Cardiac fibroblast (primary cell): ENCODE measurements at places on chromosomes 3 and 15.

DNA sequence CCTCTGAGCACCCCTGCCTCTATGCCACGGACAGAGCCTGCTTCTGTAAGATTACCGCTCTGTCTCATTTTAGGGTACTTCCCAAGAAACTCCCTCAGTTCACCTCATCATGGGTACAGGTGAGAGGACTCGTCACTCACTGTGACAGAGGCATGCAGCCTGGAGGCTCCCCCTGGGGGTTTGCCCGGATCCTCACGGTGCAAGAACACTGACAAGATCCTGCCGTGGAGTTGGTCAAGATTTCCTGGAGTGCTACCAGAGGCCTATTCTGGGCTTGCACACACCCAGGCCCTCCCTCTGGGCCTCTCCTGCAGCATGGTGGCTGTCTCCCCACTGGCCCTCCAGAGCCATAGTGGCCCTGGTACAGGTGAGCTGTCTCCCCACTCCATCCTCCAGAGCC is 103.1 kb upstream of the TNIK start:
- no peak for DNase-seq

- DNase-seq: peak; percentile 95
These were observed 212.4 kb downstream of the OPA1 start for GRCh38 chr3:193805448-193805847.

DNA sequence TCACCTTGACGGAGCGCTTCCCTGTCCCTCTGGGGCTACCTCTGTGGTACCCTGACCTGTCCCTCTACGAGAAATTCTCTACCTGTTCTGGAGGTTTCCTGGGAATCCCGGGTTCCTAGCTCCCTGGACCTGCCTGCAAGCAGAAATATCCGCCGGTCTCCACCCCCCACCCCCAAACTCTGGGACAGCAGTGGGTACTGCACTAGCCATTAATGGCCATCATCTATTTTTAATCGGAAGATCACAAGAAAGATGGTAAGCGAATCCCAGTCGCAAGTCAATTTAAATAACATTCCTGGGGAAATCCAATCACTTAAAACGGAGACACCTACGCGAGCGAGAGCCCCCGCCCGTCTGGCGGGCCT is 429 bp upstream of the C3orf80 start:
- DNase-seq: no peak

DNA sequence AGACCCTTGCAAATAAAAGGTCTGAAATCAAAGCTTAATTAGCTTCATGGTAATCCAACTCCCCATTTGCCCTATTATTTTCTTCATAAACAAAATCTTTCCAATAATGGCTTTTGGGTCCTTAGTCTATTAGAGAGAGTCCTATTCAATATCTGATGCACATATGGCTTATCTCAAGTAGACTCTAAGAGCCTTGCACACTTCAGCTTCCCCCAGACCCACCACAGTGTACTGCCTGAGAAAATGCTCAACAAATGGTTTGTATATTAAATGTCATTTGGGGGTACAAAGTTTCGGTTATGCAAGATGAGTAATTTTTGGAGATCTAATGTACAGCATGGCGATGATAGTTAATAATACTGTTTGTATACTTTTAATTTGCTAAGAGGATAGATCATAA is 28.9 kb downstream of the FSTL1 start:
- no peak for DNase-seq

DNA sequence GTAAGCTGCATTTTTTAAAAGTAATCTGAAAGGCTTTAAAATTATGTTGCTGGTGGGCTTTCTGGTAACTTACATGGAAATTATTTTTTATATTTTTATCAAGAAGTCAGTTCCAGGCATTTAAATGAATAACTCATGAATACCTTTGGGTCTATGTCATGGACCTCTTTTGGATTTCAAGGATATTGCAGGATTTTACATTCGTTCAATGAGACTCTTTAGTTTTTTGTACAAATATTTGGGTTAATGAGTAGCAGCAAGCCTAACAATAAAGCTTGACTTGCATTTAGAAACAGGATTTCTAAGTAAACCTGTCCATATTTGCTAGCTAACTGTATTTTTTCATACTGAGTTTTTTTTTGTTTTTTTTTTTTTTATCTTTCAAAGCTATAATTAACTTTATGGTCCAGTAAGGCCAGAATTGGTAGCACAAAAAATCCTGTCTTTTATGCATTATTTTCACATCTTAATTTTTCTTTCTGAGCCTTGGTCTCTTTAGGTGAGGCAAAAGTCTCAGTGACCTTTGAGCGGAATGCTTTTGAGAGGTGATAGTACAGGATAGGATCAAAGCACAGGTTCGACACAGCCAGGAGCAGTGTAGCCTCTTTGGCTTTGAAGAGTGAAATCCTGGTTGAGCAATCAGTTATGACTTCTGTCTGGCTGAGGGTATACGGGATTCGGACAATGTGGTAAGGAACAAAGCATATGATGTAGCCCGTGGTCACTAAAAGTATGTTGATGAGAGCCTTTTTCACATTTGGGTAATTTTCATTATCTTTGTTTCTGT is 4.8 kb downstream of the GPR171 start:
- DNase-seq: peak; percentile 46

DNA sequence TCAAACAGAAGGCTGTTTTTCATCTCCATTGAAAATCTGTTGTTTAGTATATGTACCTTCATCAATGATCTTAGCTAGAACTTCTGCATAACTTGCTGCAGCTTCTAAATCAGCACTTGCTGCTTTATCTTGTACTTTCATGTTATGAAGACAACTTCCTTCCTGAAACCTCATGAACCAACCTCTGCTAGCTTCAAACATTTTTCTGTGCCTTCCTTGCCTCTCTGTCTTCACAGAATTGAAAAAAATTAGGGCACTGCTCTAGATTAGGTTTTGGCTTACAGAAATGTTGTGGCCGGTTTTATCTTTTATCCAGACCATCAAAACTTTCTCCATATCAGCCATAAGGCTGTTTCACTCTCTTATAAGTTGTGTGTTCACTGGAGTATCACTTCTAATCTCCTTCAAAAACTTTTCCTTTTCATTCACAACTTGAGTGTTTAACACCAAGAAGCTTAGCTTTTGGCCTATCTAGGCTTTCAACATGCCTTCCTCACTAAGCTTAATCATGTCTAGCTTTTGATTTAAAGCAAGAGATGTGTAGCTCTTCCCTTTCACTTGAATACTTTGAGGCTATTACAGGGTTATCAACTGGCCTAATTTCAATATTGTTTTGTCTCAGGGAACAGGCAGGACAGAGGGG is 78.6 kb downstream of the IGSF11 start:
- no peak for DNase-seq

- DNase-seq: no peak
These were observed 47.2 kb upstream of the GALNT15 start for GRCh38 chr3:16127249-16127648.

DNA sequence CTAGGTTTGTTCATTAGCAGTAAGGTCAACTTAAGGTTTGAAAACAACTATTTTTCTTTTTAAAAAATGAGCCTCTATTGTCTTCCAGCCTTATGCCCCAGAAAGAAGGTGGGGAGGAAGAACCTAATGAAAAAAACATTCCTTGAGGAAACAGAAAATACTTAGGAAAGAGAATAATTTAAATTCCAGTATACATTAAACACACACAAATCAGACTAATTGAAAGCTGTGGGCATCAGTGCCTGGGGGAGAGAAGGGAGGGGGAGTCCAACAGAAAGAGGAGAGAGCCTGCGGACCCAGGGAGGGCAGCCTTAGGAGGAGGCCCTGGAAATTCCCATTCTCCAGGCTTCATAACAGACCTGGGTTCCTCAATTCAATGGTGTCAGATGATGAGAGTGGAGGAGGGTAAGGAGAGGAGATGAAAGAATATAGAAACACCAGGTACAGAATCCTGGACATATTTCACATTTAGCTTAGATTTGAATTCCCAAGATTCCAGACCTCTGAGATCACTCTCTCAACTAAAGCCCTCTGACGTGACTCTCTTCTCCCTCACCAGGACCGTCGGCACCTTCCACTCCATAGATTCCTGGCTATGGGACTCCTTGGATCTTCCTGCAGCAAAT is 320.5 kb upstream of the UMPS start:
- DNase-seq: no peak

GRCh38 chr15:25701721-25702465 is 161.2 kb downstream of the ATP10A start:
- no peak for DNase-seq

DNA sequence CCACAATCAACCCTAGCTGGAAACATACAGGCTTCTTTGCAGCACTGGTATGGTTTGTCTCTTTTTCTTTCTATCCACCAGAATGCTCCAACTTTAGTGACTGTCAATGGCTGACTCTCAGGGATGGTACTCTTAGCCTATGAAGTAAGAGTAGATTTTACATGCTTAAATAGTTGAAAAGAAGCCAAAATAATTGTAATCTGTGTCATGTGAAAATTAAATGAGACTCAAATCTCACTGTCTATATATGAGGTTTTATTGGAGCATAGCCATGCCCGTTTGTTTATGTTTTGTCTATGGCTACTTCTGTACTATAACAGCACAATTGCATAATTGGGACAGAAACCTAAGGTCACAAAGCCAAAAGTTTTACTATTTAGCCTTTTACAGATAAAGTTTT is 29.1 kb upstream of the PDZRN3 start:
- DNase-seq: peak; percentile 23

DNA sequence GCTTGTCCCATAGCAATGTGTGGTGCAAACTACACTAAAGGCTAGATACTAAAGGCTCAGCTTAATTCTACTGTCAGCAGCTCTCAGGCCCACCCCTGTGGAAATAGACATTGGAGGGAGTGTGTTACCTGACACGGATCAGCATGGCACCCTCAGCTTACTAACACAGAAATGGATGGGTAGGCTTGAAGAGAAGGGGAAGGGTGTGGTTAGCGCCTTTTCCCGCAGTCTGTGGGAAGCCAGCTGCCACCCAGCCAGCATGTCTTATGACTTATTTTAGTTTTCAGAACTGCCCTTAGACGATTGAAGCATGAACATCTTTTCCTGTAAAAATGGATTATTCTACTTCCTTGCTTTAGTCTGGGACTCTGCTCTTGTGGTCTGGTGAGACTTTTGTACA is 25.8 kb upstream of the ADPGK start:
- DNase-seq: no peak

DNA sequence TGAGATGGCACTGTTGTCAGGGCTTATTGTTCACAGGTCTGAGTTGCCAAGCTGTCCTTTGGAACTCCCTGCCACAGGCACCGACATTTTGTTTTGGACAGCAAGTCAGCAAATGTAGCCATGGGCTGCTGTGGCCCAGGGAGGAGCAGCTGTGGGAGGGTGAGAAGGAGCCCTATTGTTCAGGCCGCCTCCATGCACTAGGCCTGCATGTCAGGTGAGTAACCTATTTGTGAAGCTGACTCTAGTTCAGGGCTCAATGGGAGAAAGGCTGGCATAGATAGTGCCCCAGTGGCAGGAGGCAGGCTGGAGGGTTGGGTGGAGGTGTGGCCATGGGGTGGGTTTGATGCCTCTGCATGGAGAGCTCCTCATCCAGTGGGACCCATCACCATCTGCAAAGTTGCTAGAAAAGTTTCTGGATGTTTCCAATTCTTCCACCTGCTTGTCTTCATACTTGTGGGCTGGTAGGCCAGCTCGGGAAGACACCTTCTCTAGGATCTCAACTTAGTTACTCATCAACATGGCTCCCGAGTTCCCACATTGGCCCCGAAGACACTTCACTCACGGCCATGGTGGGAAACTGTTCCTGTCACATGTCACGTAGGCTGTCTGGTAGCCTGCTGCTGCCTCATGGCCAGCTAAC is 19.5 kb downstream of the AMOTL2 start:
- no peak for DNase-seq

DNA sequence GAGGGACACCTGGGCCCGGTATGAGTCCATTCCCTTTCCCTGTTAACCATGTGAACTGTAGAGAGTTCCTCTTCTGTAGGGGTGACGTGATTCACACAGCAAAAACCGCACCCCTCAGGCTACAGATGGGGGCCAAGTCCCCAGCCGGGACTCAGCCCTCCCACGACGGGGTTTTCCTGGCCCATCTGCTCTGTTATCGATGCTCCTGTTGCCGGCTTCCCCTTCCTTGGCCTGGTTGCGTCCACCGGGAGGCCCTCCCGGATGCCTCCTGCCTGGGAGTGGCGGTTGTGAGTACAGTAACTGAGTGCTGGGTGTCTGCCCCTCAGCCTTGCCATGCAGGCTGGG is 817 bp upstream of the PLXNA1 start:
- DNase-seq: peak; percentile 45

GRCh38 chr3:12898965-12899755 is 57.8 kb upstream of the RPL32 start:
- DNase-seq: no peak

DNA sequence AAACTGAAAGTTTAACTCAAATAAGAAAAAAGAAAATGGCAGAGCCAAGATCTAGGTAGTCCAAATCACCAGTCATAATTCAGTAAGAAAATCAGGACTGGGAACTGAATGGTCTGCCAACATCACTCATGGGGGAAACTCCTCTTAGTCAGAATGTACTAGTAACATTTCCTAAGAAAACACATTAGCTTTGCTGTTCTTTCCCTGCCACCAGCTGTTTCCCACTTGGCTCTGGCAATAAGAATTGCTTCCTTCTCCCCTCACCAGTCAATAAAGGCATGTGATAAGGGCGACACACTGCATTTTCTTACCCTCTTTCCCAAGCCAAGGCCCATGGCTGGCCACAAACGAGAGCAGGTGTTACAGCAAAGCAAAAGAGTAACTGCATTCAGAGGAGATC is 46.1 kb downstream of the PIK3R4 start:
- DNase-seq: peak; percentile 77

- no peak for DNase-seq
These were observed 44.1 kb downstream of the CPN2 start for GRCh38 chr3:194306771-194307640.

DNA sequence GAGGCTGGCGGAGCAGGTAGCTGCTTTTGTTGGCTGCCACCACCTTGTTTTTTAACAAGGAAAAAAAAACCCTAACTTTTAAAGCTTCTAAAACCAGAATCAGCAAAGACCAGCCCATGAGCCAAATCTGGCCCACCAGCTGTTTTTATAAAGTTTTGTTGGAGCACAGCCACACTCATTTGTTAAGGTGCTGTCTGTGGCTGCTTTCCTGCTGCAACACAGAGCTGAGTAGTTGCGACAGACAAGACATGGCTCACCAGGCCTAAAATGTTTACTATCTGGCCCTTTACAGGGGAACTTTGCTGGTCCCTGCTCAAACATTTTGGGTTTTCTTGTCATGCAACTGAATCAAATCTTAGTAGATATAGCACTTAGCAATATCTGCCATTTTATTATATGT is 18.9 kb downstream of the EFCAB12 start:
- DNase-seq: peak; percentile 54
